NCI-H1105 treated with DMSO at 0.1 percent for 48 hours (cell line): ENCODE measurements at places on chromosomes 6 and 20.

GRCh38 chr6:47724300-47724699, 25.9 kb downstream of the ADGRF4 start:
- DNase-seq = no peak

GRCh38 chr20:44219170-44219730, 8.7 kb upstream of the OSER1 start:
- DNase-seq = no peak

- no peak for DNase-seq
Measured at GRCh38 chr6:28988536-28989311, 16.4 kb downstream of the ZNF311 start.

GRCh38 chr20:46027245-46027853, 1.7 kb upstream of the SLC12A5 start:
- DNase-seq = no peak
